ENCODE measurements at places on chromosomes 7 and 10.

DNA sequence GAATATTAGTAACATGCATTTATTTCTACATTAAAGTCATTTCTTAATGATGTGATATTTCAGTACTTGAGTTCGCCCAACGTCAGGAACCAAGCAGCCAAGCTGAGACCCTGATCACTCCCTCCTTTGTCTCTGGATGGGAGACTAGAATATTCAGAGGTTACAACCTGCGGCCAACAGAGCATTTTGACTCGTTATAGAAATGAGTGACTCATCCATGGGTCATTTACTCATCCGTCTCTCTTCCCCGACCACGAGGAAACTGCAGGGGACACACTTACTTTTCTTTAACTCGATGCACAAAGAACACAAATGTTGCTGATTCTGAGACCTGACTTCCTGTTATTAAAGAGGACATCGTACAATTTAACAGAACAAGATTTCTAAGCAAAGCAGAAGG, 343.3 kb downstream of the FRMD4A start:
- no peak for DNase-seq

DNA sequence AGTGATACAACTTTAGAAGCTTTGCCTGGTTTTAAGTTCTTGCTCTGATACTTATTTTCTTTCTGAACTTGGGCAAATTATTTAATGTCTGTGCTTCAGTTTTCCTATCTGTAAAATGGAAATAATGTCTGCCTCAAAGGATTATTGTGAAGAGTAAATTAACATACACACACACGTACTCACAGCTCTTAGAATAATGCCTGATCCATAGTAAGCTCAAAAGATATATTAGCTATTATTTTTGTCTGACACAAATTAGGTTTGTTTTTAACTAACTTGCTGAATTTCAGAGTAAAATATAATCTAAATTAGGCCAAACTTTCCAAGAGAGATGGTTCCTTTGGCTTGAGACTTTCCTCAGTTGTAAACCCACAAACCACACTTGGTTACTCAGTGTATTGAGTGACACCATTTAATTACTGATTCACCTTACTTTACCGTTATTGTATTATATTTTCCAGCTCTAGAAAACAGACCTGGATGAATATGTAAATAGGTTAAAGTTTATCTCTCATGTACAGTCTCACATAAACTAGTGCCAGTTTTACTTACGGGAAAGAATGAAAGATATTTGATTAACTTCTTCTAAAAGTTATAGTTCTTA, 50.4 kb downstream of the VTI1A start:
- DNase-seq, result no peak

- no peak for DNase-seq
Measured at GRCh38 chr10:132392811-132393694, 3.9 kb upstream of the PWWP2B start.

DNA sequence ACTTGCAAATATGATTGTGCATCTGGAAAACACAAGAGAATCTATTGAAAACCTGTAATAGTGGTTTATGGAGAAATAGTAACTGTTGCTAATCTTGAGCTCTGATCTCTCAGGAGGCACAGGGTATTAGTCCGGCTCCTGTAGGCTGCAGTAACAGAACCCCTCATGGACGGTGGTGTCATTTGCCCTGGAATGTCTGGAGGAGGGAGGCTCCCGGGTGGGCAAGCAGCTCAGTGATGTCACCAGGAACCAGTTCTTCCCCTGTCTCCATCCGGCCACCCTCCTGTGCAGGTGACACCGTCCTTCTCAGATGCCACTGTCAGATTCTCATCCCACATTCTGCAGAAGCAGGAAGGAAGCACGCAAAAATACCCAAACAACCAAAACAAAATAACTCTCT, 29.3 kb downstream of the INPP5A start:
- DNase-seq, result no peak

GRCh38 chr10:46543466-46544377, 12.7 kb downstream of the GPRIN2 start:
- DNase-seq, result no peak

DNA sequence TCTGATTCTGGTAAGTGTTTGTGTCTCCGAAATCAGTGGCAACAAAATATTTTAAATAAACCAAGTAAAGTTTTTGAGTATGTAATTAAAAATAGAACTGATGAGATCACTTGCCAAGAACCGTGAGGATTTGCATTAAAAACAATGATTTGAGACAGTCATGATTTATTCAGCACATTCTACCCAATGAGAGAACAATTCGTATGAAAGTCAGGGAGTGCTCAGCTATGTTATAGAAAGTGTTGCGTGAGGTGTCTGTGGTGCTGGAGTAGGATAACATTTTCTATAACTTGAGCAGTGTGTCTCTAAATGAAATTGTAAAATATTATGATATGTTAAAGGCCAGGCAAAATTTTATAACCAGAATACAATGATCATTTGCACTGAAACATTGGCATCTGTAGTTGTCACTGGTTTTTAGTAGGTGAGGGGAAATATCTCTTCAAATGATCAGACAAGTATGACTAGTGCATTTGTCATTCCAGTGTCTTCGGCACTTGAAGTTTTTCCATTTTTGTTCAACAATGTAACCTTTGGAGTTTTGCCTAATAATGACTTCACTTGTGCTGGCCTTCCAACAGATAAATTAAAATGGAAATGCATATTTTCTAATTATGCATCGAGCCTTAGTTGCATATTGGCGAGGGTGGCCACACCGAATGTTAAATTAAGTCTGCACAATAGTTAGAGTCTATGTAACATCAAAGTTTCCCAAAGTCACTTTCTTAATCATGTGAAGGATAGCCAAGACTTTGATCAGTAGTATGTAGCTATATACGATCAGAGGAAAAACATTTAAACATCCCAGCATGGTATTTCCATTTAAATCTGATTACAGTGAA, 335.9 kb downstream of the GFRA1 start:
- no peak for DNase-seq

DNA sequence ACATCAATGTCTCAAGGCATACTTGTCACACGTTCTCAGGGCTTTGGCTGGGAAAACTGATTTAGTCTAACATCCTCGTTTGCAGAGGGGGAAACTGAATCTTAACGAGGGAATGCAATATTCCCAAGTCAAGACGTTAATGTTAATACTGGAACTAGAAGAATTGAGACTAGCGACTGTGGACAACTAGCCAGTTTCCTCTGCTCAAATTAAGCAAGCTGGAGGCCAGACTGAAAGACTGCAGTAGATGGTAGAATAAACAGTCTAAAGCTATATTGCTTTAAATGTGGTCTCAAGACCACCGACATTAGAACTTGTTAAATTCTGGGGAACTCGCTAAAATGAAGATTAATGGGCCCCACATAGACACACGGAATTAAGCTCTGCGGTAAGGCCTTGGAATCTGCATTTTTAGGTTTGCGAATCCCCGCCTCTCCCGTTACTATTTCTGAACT, 639 bp upstream of the TFAM start:
- peak; percentile 35 for DNase-seq

DNA sequence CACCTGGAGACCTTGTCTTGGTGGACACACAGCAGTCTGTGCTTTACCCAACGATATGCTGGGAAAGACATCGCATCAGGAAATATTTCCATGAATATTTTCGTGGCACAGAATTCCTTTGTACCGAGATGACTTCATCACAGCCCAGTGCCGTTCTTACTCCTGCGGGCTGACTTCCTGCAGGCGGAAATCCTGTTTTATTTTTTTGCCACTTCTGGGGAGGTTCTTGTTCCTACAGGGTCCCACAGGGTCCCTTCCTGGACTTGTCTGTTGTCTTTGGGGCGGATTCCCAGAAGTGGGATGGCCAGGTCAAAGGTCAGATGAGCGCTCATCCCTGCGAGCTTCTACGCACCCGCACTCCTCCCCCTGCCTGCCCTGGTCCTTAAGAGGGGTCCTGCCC, 86.5 kb downstream of the DNAJB6 start:
- DNase-seq, result no peak

DNA sequence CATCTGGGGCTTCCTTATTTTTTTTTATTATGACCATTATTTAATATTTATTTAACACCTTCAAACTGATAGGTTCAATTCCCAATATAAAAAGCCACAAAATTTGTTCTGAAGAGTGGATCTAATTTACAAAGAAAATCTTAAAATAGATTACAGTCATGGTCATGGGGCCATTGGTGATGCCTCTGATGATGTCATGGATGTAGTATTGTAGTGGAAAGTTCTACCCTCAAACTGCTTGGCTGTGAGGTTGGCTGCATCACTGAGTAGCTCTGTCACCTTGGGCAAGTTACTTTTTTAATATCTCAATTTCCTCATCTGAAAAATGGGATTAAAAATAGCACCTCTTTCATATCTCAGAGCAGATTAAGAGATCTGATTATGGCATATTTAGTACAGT, 128.5 kb downstream of the DKK1 start:
- no peak for DNase-seq

- no peak for DNase-seq
Measured at GRCh38 chr7:116224492-116225098, 14.3 kb downstream of the TES start.

- DNase-seq, result no peak
Measured at GRCh38 chr10:29857843-29858701, 201.3 kb downstream of the JCAD start.

GRCh38 chr10:106727170-106727569, 437.3 kb downstream of the SORCS1 start:
- no peak for DNase-seq

DNA sequence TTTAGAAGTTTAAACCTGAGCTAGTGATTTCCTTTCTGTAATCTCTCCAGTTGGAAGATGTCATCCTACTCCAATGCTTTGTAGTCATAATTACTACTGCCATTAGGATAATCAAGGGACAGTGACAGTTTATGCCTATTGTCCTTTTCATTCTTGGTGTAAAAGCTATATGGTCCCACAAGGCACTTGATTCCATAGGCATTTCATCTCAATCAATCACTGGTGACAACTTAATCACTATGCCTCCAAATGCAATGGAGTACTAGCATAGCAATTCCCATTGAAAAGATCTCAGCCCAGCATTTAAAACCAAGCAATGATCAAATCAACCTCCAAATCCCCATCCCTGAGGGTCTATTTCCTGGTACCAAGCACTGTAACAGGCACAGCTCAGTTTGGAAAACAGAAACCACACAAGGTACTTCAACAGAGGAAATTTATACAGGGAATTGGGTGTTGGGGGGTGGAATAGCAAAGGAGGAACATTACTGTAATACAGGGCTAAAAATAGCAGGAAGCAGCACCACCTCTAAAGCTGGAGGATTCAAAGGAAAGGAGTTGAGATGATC, 51.0 kb downstream of the FHIP2A start:
- DNase-seq, result no peak

DNA sequence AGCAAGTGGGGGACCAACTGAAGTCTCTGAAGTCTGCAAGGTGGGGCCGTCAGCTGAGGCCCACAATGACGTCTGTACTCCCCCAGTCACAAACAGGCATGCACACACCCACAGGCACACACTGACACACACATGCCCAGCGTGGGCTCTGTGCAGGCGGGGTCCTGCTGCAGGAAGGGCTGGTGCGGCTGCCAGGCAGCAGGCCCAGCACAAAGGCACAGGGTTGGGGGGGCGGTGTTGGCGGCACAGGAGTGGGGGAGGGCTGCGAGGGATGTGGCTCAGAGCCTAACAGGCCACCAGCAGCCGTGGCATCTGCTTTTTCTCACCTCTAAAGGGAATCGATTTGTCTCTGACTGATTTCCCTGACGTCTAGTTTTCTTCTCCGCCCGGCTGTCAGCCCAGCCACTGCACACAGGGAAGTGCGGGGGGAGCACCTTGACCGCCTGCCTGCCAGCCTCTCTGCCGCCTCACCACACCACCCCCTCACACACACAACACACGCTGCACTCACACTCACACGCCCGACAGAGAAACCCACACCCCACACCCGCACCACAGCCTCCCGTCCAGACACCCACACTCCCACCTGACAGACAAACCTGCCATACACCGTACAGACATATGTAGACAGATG, 43.5 kb upstream of the ZMIZ1 start:
- no peak for DNase-seq

DNA sequence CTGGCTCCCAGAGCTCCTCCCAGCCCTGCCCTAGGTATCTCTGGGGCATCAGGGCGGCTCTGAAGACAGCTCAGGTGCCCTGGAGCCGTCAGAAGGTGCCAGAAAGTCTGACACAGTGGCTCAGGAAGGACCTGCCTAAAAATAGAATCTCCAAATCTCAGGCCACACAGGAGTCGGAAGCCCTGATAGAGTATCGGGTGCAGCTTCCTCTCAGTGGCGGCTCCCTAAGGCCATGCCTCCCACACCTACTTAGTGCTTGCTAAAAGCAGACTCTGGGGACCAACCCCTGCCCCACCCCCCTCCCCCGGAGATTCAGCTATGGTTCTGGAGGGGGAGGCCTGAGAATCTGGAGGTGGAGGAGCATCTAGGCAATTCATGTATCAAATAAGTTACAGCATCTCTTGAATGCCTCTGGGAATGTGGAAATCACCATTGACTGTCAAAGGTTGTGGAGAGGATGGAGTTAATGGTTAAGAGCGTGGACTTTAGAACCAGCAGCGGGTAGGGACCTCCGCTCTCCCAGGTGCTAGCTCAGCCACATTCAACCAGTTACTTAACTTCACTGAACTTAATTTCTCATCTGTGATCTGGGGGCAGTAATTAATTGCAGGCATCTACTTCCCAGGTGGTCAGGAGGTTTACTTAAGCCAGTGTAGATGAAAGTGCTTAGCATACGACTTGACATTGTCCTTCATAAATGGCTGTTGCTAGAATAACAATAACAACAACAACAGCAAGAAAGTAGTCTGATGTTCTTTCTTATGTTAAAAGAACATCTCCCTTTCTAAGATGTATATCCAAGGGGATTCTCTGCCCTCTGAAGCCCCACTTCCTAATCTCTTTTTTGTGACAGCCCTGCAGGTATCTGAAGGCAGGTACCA, 38.6 kb upstream of the MXI1 start:
- DNase-seq, result no peak

DNA sequence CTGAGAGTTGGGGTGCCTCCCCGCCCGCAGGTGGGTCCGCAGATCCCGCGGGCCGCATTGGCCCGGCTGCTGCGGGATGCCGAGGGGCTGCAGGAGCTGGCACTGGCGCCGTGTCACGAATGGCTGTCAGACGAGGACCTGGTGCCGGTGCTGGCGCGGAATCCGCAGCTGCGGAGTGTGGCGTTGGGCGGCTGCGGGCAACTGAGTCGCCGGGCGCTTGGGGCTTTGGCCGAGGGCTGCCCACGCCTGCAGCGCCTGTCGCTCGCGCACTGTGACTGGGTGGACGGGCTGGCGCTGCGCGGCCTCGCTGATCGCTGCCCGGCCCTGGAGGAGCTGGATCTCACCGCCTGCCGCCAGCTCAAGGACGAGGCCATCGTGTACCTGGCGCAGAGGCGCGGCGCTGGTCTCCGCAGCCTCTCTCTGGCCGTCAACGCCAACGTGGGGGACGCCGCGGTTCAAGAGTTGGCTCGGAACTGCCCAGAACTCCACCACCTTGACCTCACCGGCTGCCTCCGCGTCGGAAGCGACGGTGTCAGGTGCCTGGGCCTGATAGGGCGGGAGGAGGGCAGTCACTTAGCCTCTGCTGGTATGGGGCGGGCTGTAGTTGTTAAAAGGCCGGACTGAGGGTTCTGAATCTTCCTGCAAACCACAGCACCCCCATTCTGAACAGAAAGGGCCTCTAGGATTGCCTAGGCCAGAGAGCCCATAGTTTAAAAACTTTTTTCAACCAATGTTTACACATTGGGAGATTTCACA, 1.3 kb downstream of the FBXL15 start:
- DNase-seq, result peak; percentile 64

GRCh38 chr7:18834577-18834976, 282.9 kb downstream of the TWIST1 start:
- no peak for DNase-seq

GRCh38 chr7:131104596-131105293, 222.9 kb upstream of the MKLN1 start:
- DNase-seq, result no peak

- no peak for DNase-seq
Measured at GRCh38 chr7:11607686-11608085, 224.3 kb downstream of the THSD7A start.
